Thyroid gland (tissue), 4 donors: ENCODE measurements at places on chromosomes 4 and X. TPM values are rescaled to one million over a fixed set of nuclear protein-coding genes. Genes with fewer than 3 reads are reported as not detected.

- peaks cover 4% of the 10 kb centered on the region for H3K4me1 ChIP-seq
- DNase-seq = no peak
- H3K36me3 ChIP-seq = no peaks in the 10 kb centered on the region
- no peak overlapping the region for H3K4me3 ChIP-seq
- no peak overlapping the region for H3K27ac ChIP-seq
Observed at GRCh38 chrX:53669258-53669657, 17.3 kb downstream of the HUWE1 start.

- H3K27me3 ChIP-seq = no peaks in the 10 kb centered on the region
- no peaks in the 10 kb centered on the region for H3K36me3 ChIP-seq
- no peaks in the 10 kb centered on the region for H3K4me1 ChIP-seq
- no peak overlapping the region for H3K27ac ChIP-seq
- DNase-seq = peak; percentile 31
Observed at GRCh38 chrX:134631426-134632346, 26.6 kb downstream of the PLAC1 start.

DNA sequence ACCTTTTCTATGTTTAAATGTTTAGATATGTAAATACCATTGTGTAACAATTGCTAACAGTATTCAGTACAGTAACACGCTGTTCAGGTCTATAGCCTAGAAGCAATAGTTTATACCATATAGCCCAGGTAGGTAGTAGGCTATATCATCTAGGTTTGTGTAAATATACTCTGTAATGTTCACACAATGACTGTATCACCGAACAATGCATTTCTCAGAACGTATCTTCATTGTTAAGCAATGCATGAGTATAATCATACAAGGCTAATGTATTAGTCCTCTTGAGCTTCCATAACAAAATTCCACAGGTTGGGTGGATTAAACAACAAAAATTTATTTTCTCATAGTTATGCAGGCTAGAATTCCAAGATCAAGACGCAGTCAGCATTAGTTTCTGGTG lies 22.7 kb downstream of the ARMCX4 start:
- no peak overlapping the region for H3K27ac ChIP-seq
- no peaks in the 10 kb centered on the region for H3K36me3 ChIP-seq
- H3K4me3 ChIP-seq = no peak overlapping the region
- H3K27me3 ChIP-seq = no peaks in the 10 kb centered on the region
- DNase-seq = no peak
- H3K4me1 ChIP-seq = no peaks in the 10 kb centered on the region

GRCh38 chr4:18197467-18197866 lies 175.9 kb upstream of the LCORL start:
- H3K4me3 ChIP-seq = no peak overlapping the region
- no peaks in the 10 kb centered on the region for H3K36me3 ChIP-seq
- H3K4me1 ChIP-seq = no peaks in the 10 kb centered on the region
- no peaks in the 10 kb centered on the region for H3K27me3 ChIP-seq
- H3K27ac ChIP-seq = no peak overlapping the region
- DNase-seq = no peak

GRCh38 chr4:27720010-27720766 lies 859.5 kb downstream of the STIM2 start:
- DNase-seq = no peak
- H3K4me3 ChIP-seq = no peak overlapping the region

GRCh38 chrX:45324941-45325340 lies 124.3 kb upstream of the DIPK2B start:
- H3K27me3 ChIP-seq = no peaks in the 10 kb centered on the region
- no peaks in the 10 kb centered on the region for H3K4me1 ChIP-seq
- H3K36me3 ChIP-seq = no peaks in the 10 kb centered on the region
- H3K27ac ChIP-seq = no peak overlapping the region
- DNase-seq = no peak
- no peak overlapping the region for H3K4me3 ChIP-seq

DNA sequence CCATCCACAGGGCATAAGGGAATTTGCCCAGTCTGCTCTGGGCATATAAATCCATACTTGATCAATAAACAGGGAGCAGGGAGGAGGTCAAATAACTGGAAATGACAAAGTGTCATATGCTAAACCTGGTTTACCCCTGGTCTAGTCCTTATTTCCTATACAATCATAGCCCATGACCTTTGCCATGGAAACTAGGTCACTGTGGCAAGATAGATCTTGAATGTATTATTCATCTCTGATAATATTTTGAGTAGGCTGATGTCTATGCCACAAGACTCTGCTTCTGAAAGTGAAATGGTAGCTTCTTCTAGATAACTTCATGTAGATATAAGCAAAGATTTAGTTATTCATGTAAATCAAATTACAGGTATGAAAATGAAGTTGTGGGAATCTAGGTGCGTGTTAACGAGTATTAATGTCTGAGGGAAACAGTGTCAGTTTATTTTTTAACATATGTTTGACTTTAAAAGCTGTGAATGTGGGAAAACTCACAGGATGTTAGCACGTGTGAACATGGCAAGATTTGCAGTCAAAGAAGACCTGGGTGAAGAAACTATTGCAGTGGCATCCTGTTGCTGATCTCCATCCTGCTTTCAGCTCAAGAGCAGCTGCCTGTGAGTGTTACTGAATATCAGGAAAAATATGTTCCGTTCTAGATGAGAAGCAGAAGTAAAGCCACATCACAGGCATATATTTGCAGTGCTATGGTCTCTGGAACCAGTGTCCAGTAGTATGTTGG lies 81.8 kb upstream of the NDP start:
- H3K4me3 ChIP-seq = no peak overlapping the region
- no peaks in the 10 kb centered on the region for H3K4me1 ChIP-seq
- no peak overlapping the region for H3K27ac ChIP-seq
- no peak for DNase-seq

DNA sequence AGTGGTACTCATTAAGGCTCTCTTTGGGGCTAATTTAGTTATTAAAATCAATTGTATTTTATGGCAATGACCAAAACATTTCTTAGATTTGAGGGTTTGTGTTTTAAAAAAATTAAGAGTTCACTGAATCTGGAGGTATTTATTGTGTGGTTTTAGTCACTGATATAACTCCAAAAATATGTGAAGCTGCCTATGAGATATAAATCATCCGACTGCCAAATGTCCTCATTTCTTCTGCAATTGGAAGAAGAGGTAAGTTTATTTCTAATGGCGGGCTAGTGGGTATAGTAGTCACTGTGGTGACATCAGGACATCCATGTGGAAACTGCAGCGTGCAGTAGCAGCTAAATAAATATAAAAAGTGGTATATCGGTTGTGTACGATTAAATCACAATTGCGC lies 205.5 kb downstream of the MID1 start:
- no peaks in the 10 kb centered on the region for H3K4me1 ChIP-seq
- H3K4me3 ChIP-seq = no peak overlapping the region
- no peak for DNase-seq
- no peaks in the 10 kb centered on the region for H3K36me3 ChIP-seq
- H3K27ac ChIP-seq = no peak overlapping the region

- peak; percentile 3 for DNase-seq
- H3K27ac ChIP-seq = peak overlapping the region; percentile 87
- H3K4me3 ChIP-seq = peak overlapping the region; percentile 51
- H3K27me3 ChIP-seq = no peaks in the 10 kb centered on the region
- no peaks in the 10 kb centered on the region for H3K4me1 ChIP-seq
Observed at GRCh38 chrX:130109429-130110378, 593 bp downstream of the ELF4 start.

GRCh38 chrX:122943918-122944317 lies 240.2 kb upstream of the GRIA3 start:
- no peak overlapping the region for H3K27ac ChIP-seq
- no peak for DNase-seq
- H3K4me1 ChIP-seq = no peaks in the 10 kb centered on the region
- no peaks in the 10 kb centered on the region for H3K36me3 ChIP-seq

GRCh38 chr4:103634236-103634635 lies 85.5 kb downstream of the TACR3 start:
- no peak overlapping the region for H3K4me3 ChIP-seq
- no peaks in the 10 kb centered on the region for H3K4me1 ChIP-seq

- no peak for DNase-seq
- peaks cover 17% of the 10 kb centered on the region for H3K4me1 ChIP-seq
- H3K27me3 ChIP-seq = no peaks in the 10 kb centered on the region
- no peak overlapping the region for H3K27ac ChIP-seq
- no peak overlapping the region for H3K4me3 ChIP-seq
- no peaks in the 10 kb centered on the region for H3K36me3 ChIP-seq
Observed at GRCh38 chr4:41458689-41459088, 79.3 kb upstream of the LIMCH1 start.

DNA sequence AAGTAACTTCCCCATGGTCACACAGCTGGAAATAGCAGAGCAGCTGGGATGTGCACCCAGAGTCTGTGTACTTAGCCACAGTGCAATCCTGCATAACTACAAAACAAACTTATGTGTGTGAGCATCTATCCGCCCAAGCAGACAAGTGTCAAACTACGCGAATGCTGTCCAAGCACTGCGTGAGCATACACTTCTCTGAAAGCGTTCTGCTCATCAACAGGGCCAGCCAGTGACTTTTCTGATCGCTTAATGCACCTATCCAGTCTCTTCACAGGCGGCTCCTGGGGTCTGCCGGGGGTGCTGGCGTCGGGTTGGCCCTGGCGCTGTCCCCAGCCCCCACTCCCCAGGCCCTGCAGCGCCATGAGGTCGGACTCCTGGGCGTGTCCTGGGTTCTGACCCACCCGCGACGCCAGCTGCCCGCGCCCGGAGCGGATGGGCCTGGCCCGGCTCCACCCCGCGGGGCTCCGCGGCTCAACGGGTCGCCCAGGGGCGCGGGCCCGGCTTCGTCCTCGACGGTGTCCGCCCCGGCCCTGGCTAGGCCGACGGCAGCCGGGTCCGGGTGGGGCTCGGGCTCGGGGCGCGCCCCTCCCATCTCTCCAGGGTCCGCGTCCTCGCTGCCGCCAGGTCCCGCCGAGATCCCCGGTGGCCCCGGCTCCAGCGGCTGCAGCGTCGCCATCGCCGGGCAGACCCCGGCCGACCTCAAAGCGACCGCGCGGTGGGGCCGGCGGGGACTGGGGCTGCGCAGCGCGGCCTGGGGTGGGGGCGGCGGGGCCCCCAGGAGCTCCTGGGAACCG lies 1.3 kb upstream of the ZNF141 start:
- no peaks in the 10 kb centered on the region for H3K27me3 ChIP-seq
- H3K4me3 ChIP-seq = peak overlapping the region; percentile 56
- no peaks in the 10 kb centered on the region for H3K36me3 ChIP-seq
- peaks cover 10% of the 10 kb centered on the region for H3K4me1 ChIP-seq
- peak; percentile 48 for DNase-seq
- peak overlapping the region; percentile 94 for H3K27ac ChIP-seq

DNA sequence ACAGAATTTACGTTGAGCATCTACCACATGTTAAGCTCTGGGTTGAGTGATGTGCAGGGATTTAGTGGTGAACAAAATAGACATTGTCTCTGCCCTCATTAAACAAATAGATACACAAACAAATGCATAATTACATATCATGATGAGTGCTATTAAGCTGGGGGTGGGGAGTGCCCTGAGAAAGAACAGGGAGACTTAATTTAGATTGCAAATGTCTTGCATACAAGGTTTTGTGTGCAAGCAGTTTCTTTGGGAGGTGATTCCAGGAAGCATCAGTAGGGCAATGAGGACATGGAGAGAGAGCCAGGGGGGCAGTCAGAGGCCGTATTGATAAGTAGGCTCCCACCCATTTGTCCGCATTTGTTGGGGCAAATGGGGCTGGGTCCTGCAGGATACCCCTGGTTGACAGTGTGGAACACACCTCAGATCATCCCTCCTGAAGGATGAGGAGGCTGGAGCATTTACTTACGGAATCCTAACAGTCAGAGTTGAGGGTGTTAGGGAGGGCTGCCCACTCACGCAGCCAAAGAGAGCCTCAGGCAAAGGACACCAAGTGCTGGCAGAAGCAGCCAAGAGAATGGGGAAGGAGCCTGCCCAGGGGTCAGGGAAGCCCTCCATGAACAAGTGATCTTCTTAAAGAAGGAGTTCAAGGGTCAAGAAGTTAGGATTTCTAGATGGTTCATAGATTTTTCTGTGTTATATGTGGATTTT lies 245.9 kb downstream of the BCOR start:
- no peak overlapping the region for H3K27ac ChIP-seq
- no peaks in the 10 kb centered on the region for H3K4me1 ChIP-seq

- H3K4me3 ChIP-seq = no peak overlapping the region
- no peaks in the 10 kb centered on the region for H3K27me3 ChIP-seq
- no peak overlapping the region for H3K27ac ChIP-seq
Observed at GRCh38 chr4:146998157-146998556, 52.5 kb upstream of the TTC29 start.

GRCh38 chr4:153495480-153496193 lies 29.5 kb downstream of the TMEM131L start:
- peaks cover 22% of the 10 kb centered on the region for H3K4me1 ChIP-seq
- DNase-seq = no peak
- no peak overlapping the region for H3K4me3 ChIP-seq
- no peaks in the 10 kb centered on the region for H3K27me3 ChIP-seq
- H3K36me3 ChIP-seq = no peaks in the 10 kb centered on the region
- no peak overlapping the region for H3K27ac ChIP-seq

DNA sequence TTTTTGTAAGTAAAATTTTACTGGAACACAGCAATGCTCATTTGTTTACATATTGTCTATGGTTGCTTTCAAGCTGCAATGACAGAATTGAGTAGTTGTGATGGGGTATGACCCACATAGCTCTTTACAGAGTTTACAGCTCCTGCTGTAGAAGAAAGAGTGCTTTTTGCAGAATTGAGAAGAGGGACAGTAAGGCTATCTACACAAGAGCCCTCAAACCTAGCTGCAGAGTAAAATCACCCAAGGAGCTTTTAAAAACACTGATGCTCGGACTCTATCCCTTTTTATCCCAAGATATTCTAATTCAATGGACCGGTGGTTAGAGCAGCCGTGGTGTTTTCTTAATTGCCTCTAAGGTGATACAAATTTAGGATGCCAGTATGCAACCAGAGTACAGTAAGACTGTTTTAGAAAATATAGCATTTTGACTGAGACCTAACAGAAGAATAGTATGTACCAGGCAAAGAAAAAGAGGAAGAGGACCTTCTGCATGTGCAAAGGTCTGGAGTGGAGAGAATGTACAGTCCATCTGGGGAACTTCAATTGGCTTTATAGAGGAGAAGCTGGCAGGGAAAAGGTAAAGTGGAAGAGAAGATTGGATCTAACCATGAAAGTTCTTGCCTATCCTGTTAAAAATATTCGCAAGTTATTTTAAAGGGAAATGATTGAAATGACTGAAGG lies 663.6 kb upstream of the CPEB2 start:
- no peaks in the 10 kb centered on the region for H3K27me3 ChIP-seq
- H3K4me3 ChIP-seq = no peak overlapping the region
- no peaks in the 10 kb centered on the region for H3K4me1 ChIP-seq
- H3K27ac ChIP-seq = no peak overlapping the region
- no peak for DNase-seq

- H3K36me3 ChIP-seq = no peaks in the 10 kb centered on the region
- H3K27ac ChIP-seq = no peak overlapping the region
- H3K4me3 ChIP-seq = no peak overlapping the region
- DNase-seq = no peak
- no peaks in the 10 kb centered on the region for H3K4me1 ChIP-seq
Observed at GRCh38 chr4:77232653-77233052, 75.6 kb downstream of the CCNG2 start.

GRCh38 chr4:31351695-31352094 lies 631.5 kb downstream of the PCDH7 start:
- H3K27me3 ChIP-seq = no peaks in the 10 kb centered on the region
- DNase-seq = no peak
- H3K27ac ChIP-seq = no peak overlapping the region
- H3K36me3 ChIP-seq = no peaks in the 10 kb centered on the region

GRCh38 chrX:17537723-17538243 lies 162.8 kb downstream of the NHS start:
- no peaks in the 10 kb centered on the region for H3K27me3 ChIP-seq
- H3K36me3 ChIP-seq = no peaks in the 10 kb centered on the region
- no peak for DNase-seq
- no peak overlapping the region for H3K27ac ChIP-seq
- H3K4me3 ChIP-seq = no peak overlapping the region

Gene REELD1
- 0.13 TPM for total RNA-seq

Gene REPS2
- 8.6 TPM for total RNA-seq

Gene FGF16
- total RNA-seq = not detected

Gene IQCM
- not detected for total RNA-seq

Gene RTL5
- 3.6 TPM for total RNA-seq

Gene UCHL1
- 28.2 TPM for total RNA-seq

Gene SLC34A2
- 2.1 TPM for total RNA-seq

Gene GPM6B
- total RNA-seq = 2.3 TPM
